ENCODE measurements at places on chromosomes 2 and 18.

DNA sequence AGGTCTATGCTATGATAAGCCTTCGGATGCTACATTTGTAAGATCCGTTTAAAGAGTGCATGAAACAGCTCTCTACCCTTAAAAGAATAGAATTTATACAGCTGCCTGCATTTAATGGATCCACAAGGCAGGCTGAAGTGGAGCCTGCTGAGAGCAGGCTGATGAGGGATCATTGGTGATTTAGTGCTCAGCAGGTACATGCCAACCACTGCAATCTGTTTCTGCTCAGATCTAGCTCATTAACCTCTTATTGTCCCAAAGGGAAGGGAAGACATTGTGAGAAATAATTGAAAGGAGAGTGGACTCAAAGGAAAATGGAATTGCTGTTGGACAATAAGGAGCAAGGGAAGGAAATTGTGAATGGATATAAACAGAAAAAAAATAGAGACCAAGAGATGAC is 822.6 kb downstream of the TRIB2 start:
- no peak overlapping the region for H3K4me3 ChIP-seq
- no peaks in the 10 kb centered on the region for H3K4me1 ChIP-seq
- H3K36me3 ChIP-seq, result no peaks in the 10 kb centered on the region
- H3K27me3 ChIP-seq, result no peaks in the 10 kb centered on the region

DNA sequence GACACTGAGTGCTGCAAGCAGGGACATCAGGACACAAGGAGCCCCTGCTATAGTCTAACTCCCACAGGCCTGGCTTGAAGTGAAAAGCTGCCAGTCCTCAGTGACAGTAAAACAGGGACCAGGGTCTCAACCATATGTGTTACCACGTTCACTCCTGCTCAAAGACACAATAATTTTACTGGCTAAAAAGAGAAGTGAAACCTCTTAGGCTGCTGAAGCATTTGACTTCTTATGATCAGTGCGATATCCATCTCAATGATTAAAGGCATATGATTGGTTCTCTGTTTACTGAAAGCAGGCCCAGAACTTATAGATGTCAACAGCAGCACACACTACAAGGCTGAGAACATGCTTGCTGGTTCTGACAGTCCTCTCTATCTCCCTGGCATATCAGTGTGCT is 129.8 kb upstream of the LMAN1 start:
- no peaks in the 10 kb centered on the region for H3K36me3 ChIP-seq
- no peak overlapping the region for H3K27ac ChIP-seq
- H3K4me3 ChIP-seq, result no peak overlapping the region
- no peaks in the 10 kb centered on the region for H3K27me3 ChIP-seq
- no peak for DNase-seq

DNA sequence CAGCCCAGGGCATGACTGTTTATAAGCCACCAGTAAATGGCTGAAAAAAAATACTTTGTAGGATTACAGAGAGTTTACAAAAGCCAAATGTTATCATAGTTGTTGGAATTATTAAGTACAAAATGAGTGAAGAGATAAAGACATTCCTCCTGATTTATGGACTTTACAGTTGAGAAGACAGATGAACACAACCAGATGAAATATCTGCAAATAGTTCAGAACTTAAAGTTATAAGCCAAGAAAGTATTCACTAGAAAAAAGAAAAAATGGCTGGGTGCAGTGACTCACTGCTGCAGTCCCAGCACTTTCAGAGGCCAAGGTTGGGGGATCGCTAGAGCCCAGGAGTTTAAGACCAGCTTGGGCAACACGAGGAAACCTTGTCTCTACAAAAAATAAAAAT is 11.2 kb downstream of the PMAIP1 start:
- H3K4me1 ChIP-seq, result peaks cover 23% of the 10 kb centered on the region
- no peak overlapping the region for H3K4me3 ChIP-seq
- DNase-seq, result no peak
- H3K27ac ChIP-seq, result no peak overlapping the region
- no peaks in the 10 kb centered on the region for H3K27me3 ChIP-seq
- no peaks in the 10 kb centered on the region for H3K36me3 ChIP-seq

DNA sequence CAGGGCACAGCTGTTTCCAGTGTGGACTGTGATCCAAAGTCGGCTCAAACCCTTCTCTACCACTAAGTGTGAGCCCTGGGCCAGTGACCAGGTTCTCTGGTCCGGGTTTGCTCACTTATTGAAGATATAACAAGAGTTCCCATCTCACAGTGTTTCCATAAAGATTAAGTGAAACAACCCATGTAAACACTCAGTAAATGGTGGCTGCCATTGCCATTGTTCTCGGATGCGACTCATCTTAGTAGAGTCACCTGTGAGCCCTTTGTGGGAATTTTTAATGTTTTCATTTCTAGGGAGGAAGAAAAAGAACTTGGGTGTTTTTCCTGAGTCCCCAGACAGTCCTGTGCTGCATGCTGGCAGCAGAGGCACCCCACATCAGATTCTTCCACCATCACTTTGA is 53.4 kb downstream of the TPGS2 start:
- H3K27ac ChIP-seq, result no peak overlapping the region
- peaks cover 4% of the 10 kb centered on the region for H3K36me3 ChIP-seq
- no peak overlapping the region for H3K4me3 ChIP-seq
- H3K27me3 ChIP-seq, result no peaks in the 10 kb centered on the region

DNA sequence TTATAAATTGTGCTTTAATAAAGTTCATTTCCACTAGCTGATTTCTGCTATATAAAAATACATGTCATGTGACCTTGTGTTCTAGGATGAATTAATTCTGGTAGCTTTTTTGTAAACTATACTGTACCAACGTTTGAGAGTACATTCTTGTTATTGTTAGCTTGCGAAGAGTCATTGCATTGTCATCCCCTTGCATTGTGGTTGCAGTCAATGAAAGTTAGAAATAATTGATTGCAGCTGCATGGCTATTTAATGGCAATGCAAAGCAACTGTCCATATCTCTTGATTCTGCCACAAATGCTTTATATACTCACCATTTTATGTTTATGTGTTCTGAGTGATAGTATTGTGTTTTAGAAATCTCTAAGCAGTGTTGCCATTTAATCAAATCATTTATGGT is 91.6 kb downstream of the ZNF407 start:
- H3K4me3 ChIP-seq, result no peak overlapping the region
- DNase-seq, result no peak
- no peak overlapping the region for H3K27ac ChIP-seq
- H3K4me1 ChIP-seq, result peaks cover 3% of the 10 kb centered on the region
- H3K27me3 ChIP-seq, result no peaks in the 10 kb centered on the region
- H3K36me3 ChIP-seq, result peaks cover 5% of the 10 kb centered on the region

GRCh38 chr2:144115739-144116291 is 404.1 kb downstream of the ZEB2 start:
- no peaks in the 10 kb centered on the region for H3K4me1 ChIP-seq
- no peaks in the 10 kb centered on the region for H3K36me3 ChIP-seq
- H3K27ac ChIP-seq, result no peak overlapping the region
- no peak for DNase-seq

DNA sequence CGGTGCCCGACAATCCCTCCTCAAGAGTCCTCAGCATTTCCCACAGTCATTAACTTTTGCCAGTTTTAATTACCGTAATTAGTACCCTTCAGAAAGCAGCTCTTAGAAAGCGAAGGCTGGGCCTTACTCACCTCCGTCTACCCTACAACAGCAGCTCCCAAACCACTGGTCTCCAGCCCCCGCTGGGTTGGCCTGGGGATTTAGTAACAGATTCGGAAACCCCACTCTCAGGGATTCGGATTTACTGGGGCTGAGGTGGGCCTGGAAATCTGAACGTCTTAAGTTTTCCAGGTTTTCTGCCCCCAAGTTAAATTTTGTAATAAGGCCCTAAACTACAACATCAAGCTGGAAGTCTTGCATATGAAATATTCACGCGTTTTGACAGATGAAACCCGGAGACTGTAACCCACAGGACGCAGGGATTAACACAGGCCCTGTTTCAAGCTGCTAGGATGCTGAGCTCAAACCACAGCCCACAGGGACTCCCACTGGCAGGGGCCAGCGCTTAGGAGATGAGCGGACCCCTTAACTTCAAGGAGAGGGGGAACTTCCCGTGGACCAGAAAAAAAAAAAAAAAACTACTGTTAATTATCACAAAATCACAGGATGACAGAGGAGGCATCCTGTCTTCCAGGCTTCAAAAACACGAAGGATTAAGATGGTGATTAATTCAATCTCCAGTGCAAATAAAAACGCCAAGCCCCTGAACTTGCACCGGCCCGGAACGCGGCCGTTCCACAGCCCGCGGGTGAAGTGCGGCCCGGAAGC is 985 bp downstream of the ILKAP start:
- peaks cover 6% of the 10 kb centered on the region for H3K27me3 ChIP-seq
- H3K27ac ChIP-seq, result no peak overlapping the region
- H3K36me3 ChIP-seq, result no peaks in the 10 kb centered on the region
- DNase-seq, result no peak

DNA sequence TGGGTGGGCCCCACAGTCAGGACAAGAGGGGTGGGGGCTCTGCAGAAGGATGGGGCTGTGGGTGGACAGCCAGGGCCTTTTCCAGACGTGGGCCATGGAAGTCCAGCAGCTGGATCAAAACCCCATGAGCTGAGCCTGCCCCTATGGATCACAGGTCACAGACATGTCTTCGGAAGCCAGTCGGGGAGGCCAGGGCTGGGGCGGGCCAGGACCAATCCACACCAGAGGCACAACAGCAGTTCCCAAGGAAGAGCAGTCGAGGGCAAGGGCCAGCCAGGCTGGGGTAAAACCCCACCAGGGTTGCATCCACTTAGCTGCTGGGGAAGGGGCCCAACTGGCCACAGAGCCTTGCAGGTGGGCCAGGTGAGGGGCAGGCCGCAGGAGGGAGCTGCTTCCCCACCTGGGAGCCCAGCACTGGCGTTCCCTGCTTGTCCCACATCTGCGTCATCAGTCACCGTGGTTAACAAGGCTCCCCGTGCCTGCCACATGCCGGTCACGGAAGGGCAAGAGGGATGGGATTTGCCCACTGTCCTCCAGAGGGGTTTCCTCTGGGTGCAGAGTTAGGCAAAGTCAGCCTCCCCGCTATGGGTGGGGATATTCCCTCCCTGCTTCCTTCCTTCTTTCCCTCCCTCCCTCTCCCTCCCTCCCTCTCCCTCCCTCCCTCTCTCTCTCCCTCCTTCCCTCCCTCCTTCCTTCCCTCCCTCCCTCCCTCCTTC is 46.4 kb upstream of the ODC1 start:
- H3K27me3 ChIP-seq, result peaks cover 25% of the 10 kb centered on the region
- H3K4me1 ChIP-seq, result peaks cover 26% of the 10 kb centered on the region
- no peak overlapping the region for H3K27ac ChIP-seq
- H3K4me3 ChIP-seq, result no peak overlapping the region

DNA sequence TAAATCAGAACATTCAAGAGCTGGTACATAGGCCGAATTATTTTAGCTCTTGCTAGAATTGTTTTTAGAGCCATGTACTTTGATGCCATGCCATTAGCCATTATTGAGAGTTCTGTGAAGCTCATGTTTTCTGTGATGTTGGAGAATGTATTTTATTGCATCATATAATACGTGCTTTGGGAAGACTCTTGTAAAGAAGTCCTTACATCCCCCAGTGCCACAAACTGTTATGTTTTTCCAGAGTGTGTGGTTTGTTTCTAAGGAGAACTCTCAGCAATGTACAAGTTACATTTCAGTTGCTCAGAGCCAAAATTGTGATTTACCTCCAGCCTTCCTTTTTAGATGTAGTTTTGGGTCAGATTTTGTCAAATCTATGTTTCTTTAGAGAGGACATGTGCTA is 148.6 kb downstream of the HAUS1 start:
- DNase-seq, result no peak
- H3K27ac ChIP-seq, result no peak overlapping the region
- H3K36me3 ChIP-seq, result peaks cover 12% of the 10 kb centered on the region
- H3K4me1 ChIP-seq, result peaks cover 6% of the 10 kb centered on the region
- H3K27me3 ChIP-seq, result no peaks in the 10 kb centered on the region

DNA sequence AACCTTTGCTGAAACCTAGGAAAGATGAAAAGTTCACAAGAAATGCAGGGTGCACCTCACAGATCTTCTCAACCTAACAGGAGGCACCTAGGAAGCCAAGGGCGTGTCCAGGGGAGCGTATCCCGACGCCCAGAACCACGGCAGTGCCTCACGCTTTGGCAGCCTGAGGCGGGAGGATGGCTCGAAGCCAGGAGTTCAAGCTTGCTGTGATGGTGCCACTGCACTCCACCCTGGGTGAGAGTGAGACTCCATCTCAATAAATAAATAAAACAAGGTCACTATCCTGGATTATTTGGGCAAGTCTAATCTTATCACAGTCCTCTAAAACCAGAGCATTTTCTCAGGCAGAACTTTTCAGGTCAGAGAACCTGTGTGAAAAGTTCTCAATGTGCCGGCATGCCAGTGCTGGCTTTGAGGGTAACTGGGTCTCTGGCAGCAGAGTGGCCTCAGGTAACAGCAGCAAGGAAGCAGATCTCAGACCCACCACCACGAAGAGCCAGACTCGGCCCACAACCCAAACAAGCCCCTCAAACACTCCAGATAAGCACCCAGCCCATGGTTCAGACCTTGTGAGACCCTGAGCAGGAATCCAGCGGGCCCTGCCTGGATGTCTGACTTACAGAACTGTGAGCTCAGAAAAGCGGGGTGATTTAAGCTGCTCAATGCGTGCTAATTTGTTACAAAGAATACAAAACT is 11.7 kb downstream of the HSBP1L1 start:
- no peak overlapping the region for H3K4me3 ChIP-seq
- H3K27ac ChIP-seq, result no peak overlapping the region
- no peak for DNase-seq
- H3K4me1 ChIP-seq, result peaks cover 2% of the 10 kb centered on the region
- H3K27me3 ChIP-seq, result no peaks in the 10 kb centered on the region

GRCh38 chr2:148971547-148971946 is 67.0 kb upstream of the LYPD6B start:
- H3K4me3 ChIP-seq, result no peak overlapping the region
- H3K4me1 ChIP-seq, result no peaks in the 10 kb centered on the region
- H3K36me3 ChIP-seq, result no peaks in the 10 kb centered on the region
- H3K27me3 ChIP-seq, result no peaks in the 10 kb centered on the region

DNA sequence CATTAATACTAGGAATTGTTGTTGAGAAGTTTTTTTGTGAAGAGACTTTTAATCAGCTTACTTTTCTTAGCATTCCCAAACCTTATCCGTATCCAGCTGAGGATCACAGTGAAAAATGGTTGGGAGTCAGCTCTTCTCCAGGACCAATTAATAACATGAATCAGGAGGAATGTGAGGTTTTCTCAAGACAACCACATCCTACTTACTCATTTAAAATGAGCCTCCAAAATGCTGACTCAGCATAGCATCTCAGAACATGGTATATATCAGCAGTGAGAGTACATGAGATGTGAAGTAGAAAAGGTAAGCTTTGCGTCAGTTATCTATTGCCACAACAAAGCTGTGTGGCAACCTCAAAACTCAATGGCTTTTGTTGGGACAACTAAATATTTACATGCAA is 140.3 kb downstream of the NRP2 start:
- no peaks in the 10 kb centered on the region for H3K4me1 ChIP-seq
- H3K27me3 ChIP-seq, result no peaks in the 10 kb centered on the region
- H3K36me3 ChIP-seq, result no peaks in the 10 kb centered on the region
- no peak overlapping the region for H3K27ac ChIP-seq

GRCh38 chr2:129069875-129070594 is 751.4 kb upstream of the HS6ST1 start:
- H3K27ac ChIP-seq, result no peak overlapping the region
- no peaks in the 10 kb centered on the region for H3K4me1 ChIP-seq
- H3K27me3 ChIP-seq, result no peaks in the 10 kb centered on the region
- no peaks in the 10 kb centered on the region for H3K36me3 ChIP-seq
